ENCODE measurements at places on chromosomes 5 and 9.

DNA sequence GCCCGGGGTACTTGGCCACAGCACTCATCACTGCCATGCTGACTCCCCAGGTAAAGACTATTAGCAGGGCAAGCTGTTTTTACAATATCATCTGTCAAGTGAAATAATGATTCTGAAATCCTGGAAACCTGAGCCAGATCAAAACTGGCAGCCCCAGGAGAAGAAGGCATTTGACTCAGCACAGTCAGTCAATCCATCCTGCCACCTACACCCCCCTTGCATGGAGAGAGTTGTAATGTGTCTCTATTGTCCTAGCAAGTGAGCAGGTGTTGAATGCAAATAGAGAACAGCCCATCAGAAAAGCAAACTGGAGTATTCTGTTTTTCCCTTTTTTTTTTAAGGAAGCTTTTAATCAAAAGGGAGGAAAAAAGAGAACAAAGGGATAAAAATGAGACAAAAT, 291.2 kb downstream of the BRINP1 start:
- no peak for DNase-seq

GRCh38 chr5:88060194-88060593, 208.5 kb downstream of the TMEM161B start:
- no peak for DNase-seq

DNA sequence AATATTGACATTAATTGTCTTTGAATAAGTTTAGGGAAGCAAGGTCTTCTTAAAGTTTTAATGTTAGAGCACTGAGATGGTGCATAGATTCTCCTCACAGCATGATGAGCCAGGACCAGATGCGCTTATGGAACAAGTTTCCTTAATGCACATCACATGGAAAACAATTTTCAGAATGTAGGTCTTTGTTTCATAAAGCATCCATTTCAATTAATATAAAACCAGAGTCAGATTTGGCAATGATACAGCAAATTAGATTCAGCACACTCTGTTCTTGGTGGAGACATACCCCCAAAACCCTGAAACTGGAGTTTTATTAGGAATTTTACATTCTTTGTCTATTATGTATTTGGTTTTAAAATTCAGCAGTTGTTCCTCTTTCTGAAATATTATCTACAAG, 402.1 kb upstream of the SEMA6A start:
- DNase-seq, result no peak

DNA sequence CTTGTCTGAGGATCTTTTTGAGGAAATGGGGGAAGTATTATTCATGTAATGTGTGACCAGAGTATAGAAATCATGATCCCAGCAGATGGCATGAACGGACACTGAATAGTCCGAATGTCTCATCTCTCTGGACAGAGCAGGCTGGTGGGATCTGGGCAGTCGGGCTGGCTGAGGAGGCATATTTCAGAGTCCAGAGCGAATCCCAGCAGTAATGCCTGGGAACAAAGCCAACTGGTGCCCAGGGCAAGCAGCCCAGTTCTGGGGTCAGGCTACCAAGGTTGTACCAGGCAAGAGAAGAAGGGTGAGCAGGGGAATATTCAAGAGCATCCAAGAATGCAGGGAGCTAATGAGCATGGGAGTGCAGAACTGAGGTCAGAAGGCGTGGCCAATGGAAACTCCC, 306.4 kb downstream of the ZSWIM6 start:
- no peak for DNase-seq

DNA sequence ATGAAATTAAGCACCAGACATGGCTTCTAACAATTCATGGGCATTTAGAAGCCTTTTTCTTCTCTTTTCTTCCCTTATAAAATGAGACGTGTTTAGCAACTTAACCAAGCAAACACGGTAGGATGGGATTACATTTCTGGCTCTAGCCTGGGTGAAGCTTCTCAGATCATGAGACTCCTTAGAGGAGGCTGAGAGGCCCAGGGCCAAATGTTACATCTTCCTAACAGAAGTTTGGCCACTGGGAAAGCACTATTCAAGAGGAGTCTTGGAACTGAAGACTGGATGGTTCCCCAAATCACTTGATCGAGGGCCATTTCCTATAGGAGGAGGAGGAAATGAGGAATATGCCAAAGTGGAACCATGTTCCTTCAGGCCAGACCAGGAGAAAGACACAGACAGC, 1.9 kb downstream of the GABRP start:
- DNase-seq, result no peak

DNA sequence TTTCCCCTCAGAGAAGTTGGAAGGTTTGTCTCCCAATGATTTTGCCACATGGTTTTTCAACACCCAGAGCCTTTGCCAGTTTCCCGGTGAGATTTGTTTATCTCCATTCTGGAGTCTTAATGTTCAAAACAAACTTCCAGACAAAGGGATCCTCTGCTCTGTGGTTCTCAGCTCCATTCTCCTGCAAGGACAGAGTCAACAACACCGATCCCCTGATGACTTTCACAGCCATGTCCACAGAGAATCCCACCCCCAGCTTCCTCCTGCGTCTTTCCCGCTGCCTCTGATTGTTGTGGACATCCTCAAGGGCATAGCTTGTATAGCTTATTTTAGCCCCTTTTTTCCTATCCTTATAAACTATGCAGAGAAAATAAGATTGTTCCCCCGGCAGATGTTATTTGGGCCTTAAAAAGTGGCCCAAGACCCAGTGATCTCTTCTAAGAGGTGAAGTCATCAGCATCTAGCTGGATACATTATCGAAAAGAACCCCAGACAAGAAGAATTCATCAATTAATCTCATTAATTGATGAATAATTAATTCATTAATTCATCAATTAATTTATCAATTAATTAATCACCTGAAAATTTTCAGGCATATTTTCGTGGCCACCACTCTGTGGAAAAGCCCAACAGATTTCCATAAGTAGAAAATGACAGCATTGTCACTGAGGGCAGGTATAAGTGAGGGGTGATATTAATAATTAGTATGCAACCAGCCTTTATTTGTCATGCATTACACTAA, 2.9 kb upstream of the ABLIM3 start:
- no peak for DNase-seq

DNA sequence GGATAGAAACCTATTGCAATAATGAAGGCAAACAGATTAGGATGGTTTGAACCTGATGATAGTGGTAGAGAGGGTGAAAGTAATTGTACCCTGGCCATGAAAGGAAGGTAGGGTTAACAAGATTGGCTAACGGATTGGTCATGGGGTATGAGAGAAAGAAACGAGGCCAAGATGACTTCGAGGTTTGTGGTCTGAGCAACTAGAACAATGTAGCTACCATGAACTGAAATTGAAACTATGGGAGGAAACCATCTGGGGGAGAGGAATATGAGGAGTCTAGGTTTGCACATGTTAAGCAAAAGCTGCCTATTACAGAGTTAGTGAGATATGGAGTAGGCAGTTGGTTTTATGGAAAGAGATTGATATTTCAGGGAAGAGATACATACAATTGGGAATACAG, 406.0 kb downstream of the PRELID2 start:
- DNase-seq, result no peak
